T47D (cell line): ENCODE measurements at places on chromosomes 16 and 17.
A peak's percentile ranks its signal among the peaks of the same experiment; 100 is the strongest.

GRCh38 chr16:5031601-5032000, 2.1 kb downstream of the NAGPA start:
- DNase-seq = no peak

DNA sequence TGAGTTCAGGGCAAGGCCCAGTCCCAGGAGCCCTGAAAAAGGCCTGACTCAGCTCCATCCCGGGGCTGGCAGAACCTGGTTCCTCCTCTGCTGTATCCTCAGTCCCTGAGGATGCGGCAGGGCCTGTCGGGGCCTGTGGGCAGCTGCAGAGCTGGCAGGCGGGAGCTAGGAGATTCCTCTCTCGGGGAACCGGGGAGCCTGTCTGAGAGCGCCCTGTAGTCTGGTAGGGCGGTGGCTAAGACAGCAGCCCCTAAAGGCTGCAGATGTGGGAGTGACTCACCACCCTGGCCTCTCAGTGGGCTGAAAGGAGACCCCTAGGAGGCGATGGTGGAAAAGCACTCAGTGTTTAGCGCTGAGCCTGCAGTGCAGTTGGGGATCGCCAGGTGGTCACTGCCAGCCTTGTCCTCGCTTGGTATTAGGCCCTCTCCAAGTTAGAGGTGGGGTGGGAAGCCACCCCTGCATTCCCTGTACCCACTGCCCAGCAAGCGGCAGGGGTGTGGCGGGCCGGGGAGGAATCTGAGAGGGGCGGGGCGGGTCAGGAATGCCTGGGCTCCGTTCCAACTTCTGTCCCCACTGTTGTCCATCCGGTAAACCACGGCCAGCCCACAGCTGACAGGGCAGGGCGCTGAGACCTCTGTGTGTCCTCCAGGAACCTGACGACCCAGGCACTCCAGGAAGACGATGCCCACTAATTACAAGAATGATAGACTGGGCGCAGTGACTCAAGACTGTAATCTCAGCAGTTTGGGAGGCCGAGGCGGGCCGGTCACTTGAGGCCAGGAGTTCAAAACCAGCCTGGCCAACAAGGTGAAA, 29.5 kb upstream of the CDH1 start:
- no peak for DNase-seq

DNA sequence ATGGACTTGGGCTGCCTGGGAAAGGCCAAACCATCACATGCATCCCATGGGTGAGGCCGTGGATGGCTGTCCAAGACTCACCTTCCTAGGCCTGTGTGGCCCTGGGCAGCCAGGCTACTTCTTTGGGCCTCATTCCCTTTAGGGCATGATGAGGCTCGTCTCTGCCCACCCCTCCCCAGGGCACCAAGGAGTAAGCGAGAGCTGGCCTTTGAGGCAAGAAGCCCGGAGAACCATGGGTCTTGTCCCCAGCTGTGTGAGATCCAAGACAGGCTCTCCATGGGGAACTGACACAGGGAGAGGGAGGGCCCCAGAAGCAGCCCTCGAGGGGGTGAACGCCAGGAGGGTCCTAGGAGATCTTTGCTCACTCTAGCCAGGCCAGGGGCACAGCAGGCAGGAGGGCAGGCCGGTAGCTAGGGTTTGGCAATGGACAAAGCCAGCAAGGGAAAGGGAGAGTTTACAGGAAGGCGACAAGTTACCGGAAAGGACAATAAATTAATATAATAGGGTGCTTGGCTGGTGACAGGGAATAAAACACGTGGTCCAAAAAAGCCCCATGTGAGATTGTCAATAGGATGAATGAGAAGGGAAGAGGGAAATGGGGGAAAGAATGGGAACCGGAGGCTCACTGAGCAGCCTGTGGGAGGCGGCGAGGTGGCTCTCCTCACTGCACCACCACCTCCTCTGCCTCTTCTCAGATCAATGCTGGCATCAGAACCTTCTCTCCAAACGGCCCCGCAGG, 119.1 kb downstream of the SDK2 start:
- no peak for DNase-seq

DNA sequence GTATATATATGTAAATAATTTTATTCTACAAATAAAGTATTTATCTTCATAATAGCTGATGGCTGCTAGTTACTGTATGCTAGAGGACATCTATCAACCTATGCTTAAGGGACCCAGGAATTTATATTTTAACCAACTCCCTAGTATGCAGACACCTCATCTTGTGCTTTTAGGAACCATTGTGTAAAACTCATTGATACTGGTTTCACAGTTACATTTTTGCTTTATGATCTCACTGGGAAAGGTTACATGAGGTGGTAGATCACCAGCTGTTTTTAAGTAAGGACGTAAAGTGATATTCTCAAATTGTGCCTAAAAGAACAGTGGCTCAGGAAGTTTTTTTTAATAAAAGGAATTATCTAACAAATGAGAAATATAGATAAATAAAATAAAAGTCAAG, 56.4 kb downstream of the VMP1 start:
- DNase-seq = no peak

GRCh38 chr17:4204710-4205173, 59.0 kb downstream of the ANKFY1 start:
- DNase-seq = peak; percentile 12

- peak; percentile 94 for DNase-seq
These were observed 90.1 kb upstream of the GSE1 start for GRCh38 chr16:85522842-85523601.

GRCh38 chr17:40485851-40486521, 15.4 kb downstream of the TNS4 start:
- peak; percentile 73 for DNase-seq

- no peak for DNase-seq
These were observed 235.3 kb downstream of the ZFHX3 start for GRCh38 chr16:72812672-72813071.

- no peak for DNase-seq
These were observed 10.8 kb downstream of the ZG16B start for GRCh38 chr16:2840914-2841313.

- DNase-seq = no peak
These were observed 7.1 kb upstream of the MVD start for GRCh38 chr16:88669980-88670379.

DNA sequence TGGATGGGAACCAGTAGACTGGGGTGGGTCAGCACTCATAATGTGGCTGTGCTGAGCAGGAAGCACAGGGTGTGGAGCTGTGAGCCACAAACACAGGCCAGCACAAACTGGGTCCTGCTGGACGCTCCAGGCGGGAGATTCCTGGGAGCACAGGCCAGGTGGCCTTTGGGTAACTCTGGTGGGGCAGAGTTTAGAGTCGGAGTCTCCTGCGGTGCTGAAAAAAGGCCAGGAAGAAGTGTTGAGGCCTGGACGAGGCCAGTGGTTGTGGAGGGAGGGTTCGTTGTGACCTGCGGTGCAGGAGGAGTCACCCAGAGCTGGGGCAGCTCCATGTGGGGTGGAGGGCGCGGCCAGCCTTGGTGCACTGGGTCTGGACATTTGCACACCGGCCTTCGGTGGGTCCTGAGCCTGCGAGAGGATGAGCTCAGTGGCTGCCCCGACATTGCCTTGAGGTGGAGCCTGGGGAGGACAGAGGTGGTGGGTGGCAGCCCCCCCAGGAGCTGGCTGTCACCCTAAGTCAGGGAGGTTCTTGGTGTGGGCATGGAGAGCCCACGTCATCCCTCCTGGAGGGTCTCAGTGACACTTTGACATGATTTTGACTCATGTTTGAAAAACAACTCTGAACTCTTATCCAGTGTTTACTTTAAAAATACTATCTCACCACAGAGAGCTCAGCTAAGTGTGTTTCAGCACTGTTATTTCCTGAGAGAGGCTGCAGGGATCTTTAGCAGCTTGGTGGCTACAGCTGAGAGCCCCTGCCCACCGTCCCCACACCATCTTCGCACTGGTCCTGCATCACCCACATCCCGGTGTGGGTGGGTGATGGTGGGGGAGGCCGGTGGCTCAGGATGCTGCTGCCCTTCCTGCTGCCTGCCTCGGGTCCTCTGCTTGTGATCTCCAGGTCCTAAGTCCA, 98.7 kb downstream of the NPIPB11 start:
- no peak for DNase-seq

DNA sequence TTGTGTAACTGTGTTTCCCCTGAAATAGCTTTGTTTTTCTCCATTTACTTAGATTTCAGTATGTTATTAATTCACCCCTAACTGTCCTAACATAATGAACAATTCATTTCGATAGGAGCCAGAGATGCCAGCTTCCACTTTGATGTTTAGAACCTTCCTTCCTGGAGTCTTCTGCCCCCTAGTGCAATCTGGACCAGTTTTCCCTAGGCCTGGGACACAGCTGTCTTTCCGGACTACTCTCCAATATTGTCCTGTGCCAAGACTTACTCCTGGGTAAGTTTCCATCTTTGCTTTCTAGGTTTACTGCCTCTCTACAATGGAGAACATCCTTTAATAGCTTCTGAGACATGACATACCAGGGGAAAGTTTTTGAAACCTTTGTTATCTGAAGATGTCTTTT, 12.8 kb downstream of the RECQL5 start:
- DNase-seq = no peak

GRCh38 chr17:42230225-42230624, 35.9 kb upstream of the GHDC start:
- DNase-seq = no peak

GRCh38 chr17:14198575-14198974, 38.1 kb downstream of the CDRT15 start:
- no peak for DNase-seq

DNA sequence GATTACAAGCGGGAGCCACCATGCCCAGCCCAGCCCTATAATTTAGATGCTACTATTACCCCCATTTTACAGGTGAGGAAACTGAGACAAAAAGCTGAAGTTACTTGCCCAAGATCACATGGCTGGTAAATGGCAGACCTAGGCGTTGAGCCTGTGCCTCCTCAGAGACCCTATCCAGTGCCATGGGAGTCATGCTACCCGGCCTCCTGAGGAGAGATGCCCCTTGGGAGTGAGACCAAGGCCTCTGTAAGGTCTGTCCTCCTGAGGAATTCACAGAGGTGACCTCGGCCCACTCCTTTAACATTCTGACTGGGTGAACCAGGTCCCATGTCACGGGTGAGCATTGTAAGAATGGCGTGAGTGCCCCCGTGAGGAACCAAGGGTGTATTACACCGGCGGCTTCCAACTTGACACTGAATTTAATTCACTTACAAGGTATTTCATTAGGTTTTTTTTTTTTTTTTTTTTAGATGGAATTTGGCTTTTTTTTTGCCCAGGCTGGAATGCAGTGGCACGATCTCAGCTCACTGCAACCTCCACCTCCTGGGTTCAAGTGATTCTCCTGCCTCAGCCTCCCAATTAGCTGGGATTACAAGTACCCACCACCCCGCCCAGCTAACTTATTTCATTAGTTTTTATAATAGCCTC, 95.7 kb downstream of the ABCC6 start:
- DNase-seq = peak; percentile 65

GRCh38 chr17:726271-726919, 6.0 kb upstream of the TLCD3A start:
- no peak for DNase-seq

- no peak for DNase-seq
These were observed 71.0 kb downstream of the CDRT15 start for GRCh38 chr17:14165616-14166015.

DNA sequence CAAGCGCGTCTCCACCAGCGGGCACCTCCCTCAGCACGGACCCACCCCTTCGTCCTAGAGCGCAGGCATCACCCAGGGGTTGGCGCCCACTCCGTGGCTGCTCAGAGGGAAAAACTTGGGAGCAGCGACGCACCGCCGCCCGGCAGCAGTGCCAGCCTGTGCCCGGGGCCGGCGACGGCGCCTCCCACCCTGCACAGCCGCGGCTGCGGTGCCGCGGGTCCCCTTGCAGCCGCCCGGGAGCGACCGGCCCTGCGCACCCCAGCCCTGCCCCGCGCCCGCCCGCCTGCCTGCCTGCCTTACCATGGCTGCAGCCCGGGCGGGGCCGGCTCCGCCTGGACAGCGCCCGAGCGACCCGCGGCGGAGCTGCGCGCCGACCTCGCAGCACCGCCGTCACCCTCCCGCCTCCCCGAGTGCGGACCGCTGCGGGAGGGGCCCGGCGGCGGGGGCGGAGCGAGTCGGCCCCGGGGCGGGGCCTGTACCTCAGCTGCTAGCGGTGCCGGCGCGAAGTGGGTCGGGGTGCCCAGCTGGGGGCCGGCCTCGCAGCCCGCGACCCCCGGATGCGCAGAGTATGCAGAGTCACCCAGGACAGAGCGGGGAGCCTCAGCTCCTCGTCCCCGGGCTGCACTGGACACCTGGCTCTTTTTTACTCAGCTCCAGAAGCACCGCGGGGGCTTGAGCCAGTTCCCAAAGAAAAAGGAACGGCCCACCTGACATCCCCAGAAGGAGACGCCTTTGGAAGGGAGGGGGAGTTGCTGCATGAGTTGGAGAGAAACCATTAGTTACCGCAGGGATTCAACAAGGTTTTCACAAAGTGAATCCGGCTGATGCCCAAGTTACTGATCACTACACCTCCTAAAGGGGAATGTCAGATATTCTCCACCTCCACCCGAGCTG, 17.5 kb upstream of the MTMR4 start:
- peak; percentile 75 for DNase-seq

- DNase-seq = no peak
These were observed 28.8 kb upstream of the ST6GALNAC1 start for GRCh38 chr17:76672270-76672851.

- no peak for DNase-seq
These were observed 65.5 kb upstream of the HSBP1 start for GRCh38 chr16:83742124-83742899.

DNA sequence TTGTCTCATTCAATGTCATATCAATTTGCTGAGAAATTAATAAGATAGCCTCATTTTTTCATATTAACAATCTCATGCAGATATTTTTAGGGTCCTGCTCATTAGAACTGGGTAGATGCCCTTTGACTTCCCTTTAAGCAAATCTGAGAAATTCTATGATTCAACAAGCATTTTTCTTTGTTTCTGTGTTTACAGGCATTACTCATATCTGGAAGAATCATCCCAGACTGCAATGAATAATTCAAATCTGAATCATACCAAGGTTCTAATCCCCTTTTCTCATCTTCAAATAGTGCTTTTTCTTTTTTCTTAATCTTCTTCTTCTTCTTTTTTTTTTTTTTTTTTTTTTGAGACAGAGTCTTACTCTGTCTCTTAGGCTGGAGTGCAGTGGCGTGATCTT, 69.2 kb upstream of the KIFC3 start:
- DNase-seq = no peak

DNA sequence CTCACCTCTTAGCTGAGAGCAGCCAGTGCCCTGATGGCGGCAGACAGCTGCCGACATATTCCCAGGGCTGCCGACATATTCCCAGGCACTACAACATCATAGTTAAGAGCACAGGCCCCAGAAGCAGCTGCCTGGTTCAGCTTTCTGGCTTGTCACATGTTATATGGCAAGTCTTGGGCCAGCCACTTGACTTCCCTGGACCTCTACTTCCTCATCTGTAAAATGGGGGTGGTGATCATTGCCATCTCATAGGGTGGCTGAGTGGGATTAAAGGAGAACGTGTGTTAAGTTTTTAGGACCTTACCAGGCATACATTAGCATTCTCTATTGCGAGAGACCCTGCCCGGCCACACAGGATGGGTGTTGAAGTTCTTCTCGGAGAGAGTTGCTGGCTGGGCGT, 19.1 kb downstream of the CDIPT start:
- DNase-seq = no peak

- no peak for DNase-seq
These were observed 20.4 kb downstream of the TMC6 start for GRCh38 chr17:78107976-78108725.
